ENCODE measurements at places on chromosomes 11 and 22.

GRCh38 chr11:17313349-17314231 lies 37.1 kb downstream of the NUCB2 start:
- no peak for DNase-seq

DNA sequence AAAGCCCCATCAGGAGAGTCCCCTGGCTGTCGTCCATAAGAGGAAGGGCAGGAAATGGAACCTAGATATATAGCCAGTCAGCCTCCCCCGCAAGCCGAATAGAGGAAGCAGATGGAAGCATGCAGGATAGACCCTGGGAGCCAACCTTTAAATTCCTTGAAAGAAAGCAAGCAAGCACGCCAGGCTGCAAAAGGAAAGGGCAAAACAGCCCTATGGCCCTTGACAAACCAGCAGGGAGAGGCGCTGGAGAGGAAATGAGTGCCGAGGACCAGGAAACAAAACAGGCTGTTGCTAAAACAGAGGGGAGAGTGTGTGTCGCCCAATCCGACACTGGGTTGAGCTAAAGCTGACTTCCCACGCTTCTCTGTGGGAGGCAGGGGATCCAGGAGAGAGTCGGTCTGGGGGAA lies 203.5 kb upstream of the MTNR1B start:
- DNase-seq, result peak; percentile 2

GRCh38 chr11:68659158-68659921 lies 25.0 kb upstream of the GAL start:
- peak; percentile 93 for DNase-seq

DNA sequence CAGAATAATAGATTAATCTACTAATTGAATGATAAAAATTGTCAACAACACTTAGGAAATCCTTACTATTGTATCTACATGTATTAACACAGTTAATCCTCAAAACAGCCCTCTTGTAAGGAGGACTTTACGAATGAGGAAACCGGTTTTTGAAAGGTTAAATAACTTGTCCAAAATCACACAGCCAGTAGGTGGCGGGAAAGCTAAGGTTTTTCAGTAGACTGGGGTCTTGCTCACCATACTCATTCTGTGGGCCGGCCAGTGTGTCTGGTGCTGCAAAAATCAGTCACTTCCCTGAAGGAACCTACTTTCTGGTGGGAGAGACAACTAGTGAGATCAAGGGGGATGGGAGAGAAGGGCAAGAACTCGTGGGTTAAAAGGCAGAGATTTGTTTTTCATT lies 3.8 kb downstream of the DCPS start:
- peak; percentile 60 for DNase-seq

DNA sequence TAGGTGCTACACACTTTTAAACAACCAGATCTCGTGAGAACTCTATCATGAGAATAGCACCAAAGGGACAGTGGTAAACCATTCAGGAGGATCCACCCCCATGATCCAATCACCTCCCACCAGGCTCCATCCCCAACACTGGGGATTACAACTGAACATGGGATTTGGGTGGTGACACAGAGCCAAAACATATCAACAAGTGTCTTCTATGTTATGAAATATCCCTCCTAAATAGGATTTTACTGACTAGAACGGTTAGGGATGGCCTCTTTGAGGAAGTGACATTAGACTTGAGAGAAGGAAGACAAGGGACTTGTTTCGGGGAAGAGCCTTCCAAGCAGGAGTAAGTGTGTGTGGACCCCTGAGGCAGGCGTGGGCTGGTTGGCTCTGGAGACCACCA lies 11.9 kb upstream of the MRPL11 start:
- no peak for DNase-seq

DNA sequence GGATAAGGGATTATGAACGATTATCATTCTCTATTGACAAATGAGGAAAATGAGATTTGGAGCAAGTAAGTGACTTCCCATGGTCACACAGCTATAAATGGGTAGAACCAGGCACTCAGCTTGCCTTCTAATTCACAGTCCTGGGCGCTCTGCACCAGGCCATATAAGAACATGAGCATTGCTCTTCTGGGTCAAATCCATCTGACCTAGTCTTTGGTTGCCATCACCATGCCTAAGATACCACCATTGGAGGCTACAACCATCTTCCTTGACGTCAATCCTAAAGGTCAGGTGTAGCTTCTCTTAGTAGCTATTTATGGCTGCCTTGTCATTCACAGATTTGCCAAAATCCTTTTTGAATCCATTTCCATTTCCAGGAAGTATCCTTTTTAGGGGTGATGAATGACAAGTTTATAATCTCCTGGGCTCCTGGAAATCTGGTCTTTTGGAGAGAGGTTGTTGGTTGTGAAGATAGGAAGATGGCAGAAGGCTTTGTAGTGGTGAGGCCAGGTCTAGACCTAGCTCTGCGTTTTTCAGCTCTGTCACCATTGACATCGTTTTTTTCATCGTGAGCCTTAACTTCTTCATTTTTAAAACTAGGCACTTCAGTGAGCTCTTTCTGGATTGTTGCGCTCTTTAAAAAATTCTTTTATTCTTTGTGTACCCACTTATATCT lies 11.1 kb downstream of the ZBTB16 start:
- no peak for DNase-seq

DNA sequence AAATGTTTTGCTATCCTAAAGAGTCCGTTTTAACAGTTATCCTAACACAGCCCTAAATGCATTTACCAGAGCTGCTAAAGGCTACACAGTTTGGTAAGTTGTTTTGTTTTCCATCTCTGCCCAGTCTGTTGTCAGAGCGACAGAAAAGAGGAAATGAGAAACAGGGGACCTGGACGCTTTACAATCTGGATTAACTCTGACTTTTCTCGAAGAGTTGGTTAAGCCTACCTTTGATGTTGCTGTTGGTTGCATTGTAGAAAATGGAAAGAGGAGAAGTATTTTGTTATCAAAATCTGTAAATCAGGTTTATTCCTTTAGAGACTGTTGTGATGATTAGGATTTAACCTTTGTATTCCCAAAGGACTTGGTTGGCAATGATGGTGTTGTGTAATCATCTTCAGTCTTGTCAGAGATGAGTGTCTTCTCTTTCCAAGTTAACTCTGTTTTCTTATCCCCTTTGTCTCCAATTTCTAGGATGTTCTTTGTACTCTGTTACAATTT lies 481 bp downstream of the ANGPTL5 start:
- peak; percentile 47 for DNase-seq

DNA sequence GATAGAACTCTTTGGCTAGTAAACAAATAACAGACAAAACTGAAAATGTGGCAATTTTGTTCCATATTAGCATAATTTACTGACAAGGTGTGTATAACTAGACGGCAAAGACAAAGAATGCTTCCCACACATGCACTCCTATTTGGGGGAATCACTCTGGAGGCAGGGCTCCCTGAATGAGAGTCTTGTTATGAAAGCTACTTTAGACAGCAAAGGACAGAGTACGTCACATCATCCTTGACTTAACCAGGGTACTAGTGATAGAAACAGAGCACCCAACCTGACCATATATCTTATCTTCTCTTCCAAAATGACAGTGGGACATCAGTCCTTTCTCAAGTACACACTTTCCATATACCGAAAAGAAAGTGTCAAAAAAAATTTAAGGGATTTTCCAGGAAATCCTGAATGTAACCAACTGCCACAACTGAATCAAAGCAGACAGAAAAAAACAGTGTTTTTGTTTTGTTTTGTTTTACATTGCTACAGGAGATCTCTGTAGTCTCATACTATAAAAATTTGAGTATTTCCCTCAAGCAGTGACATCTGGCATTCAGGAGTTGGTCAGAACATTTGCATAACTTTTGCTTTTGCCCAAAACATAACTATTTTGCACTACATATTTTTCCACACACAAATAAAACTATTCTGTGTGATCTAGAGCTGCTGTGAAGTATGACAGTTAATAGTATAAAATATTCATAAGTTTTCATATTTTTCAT lies 98.9 kb downstream of the ARHGAP20 start:
- peak; percentile 39 for DNase-seq

DNA sequence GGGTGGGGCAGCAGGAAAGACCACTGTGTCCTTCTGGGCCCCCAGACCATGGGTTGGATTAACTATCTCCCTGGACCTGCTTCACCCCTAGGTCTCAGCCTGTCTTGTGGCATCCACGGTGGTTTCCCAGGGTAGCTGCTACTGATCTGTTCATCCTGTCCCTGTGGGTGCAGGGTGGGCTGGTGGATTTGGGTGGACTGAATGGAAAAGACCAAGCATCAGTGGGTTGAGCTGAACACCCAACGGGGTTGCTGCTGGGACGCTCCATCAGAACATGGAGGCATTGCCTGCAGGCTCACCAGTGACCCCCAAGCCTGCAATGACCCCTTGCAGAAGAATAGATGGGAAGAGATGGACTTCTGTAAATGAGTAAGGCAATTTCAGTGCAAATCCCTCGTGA lies 812.1 kb downstream of the TBC1D22A start:
- DNase-seq, result no peak

DNA sequence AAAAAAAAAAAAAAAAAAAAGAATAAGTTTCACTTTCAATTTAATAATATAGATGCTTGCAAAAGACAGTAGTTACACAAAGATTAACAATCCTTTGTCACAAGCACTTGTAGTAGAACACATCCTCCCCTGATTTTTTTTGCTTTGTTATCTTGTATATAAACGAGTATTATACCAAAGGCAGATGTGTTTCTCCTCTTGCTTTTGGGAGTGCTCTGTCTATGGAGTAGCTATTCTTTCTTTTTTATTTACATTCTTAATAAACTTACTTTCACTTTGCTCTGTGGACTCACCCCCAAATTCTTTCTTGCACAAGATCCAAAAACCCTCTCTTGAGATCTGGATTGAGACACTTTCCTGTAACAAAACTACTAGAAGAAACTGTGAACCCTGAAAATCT lies 3.4 kb upstream of the MRPL16 start:
- peak; percentile 29 for DNase-seq

GRCh38 chr11:75338516-75339208 lies 12.8 kb downstream of the ARRB1 start:
- DNase-seq, result peak; percentile 48

- DNase-seq, result no peak
Observed at GRCh38 chr22:30869667-30870395, 98.7 kb downstream of the MORC2 start.

DNA sequence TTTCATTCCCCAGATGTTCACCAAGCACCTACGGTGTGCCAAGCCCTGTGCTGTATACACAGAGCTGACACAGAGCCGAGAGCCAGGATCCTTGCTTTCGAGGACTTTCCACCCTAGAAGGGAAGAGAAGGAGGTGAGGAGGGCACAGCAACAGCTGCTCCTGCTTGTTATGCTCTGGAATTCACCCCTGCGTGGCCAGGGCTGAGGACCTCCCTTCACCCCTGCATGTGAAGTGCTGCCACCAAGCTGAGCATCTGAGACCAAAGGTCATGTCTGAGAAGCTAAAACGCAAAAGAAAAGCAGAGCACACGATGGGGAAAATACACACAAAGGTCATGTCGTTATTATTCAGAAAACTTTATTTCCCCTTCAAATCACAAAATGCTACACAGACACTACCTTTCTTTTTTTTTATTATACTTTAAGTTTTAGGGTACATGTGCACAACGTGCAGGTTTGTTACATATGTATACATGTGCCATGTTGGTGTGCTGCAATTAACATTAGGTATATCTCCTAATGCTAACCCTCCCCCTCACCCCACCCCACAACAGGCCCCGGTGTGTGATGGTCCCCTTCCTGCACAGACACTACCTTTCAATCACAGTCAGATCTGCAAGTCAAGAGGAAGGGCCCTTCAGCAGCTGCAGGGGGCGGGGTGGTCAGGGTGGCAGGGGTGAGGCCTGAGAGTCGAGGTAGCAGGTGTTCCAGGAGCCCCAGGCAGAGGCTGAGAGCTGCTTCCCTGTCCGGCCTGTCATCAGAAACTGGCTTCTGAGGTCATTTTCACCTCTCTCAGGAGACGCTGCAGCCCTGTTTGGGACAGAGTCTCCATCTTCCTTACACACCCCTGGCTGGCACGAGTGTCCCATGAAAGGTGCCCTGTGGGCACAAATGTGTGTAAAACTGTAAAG lies 40.1 kb upstream of the PRR5 start:
- DNase-seq, result no peak

GRCh38 chr11:79294845-79295731 lies 145.7 kb downstream of the TENM4 start:
- DNase-seq, result no peak

GRCh38 chr11:8101421-8101820 lies 20.4 kb downstream of the TUB start:
- no peak for DNase-seq

DNA sequence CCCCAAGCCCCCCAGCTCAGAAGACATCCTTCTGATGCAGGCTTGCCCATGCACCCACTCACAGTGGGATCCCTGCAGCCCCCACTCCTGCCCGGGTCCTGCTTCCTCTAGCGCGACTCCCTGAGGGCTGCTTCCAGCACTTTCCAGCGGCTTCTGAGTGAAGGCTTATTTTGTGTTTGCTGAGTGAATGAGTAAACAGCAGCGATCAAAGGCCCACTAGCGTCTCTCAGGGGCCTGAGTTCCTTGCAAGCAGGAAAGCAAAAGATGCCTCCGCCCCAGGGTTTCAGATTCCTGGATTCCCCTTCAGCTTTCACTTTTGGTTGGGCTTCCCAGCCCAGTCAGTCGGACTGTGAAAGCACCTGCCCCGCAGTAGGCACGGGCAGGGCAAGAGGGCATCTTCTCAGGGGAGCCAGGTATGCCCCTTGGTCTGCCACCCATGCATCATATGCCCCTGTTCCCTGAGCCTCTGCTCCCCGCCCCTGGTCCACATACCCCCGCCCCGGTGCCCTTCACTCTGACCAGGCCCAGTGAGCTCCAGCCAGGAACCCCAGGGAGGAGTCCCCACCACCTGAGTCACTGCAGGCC lies 9.2 kb downstream of the FADD start:
- peak; percentile 11 for DNase-seq

GRCh38 chr11:114889594-114890011 lies 211.3 kb downstream of the NXPE2 start:
- no peak for DNase-seq

GRCh38 chr11:1394936-1395772 lies 5.4 kb downstream of the BRSK2 start:
- DNase-seq, result no peak

- no peak for DNase-seq
Observed at GRCh38 chr11:11380883-11381282, 27.8 kb upstream of the CSNK2A3 start.

DNA sequence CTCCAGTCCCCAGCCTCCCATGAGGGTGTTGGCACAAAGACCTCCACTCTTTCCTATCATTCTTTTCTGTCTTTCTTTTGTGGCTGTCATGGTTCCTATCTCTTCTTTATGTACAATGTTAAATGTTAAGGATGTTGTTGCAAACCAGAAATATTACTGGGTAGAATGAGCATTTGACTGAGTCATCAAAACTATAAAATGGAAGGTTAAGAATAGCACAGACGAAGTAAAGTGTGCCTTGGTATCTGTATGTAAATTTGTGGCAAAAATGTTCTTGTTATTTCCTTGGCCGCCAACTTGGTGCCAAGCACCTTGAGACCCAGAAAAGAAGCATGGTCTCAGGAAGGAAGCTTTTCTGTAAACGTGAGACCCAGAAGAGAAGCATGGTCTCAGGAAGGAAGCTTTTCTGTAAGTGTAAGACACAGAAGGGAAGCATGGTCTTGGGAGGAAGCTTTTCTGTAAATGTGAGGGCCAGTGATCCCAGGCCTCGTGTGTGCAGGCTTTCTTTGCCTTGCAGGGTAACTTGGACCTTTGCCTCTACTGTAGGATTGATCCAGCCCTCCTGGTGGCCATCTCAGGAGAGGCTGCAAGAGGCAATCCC lies 6.7 kb upstream of the PKP3 start:
- DNase-seq, result no peak

All from fibroblast of villous mesenchyme (primary cell).